Uterine smooth muscle cell (primary cell): ENCODE measurements at places on chromosomes 3 and 15. TPM values are rescaled to one million over a fixed set of nuclear protein-coding genes. Genes with fewer than 3 reads are reported as not detected.

Gene MESP2
- total RNA-seq = 0.55 and 0.75 TPM in 2 replicates

Gene GUCA1C
- total RNA-seq = not detected in 2 replicates

Gene PCSK6
- 0.44 and 1.2 TPM in 2 replicates for total RNA-seq

Gene CDC25A
- 5.2 and 15.9 TPM in 2 replicates for total RNA-seq

Gene NDN
- 39.5 and 59.1 TPM in 2 replicates for total RNA-seq

Gene ALPK3
- 0.11 and 0.25 TPM in 2 replicates for total RNA-seq

Gene HESX1
- 1.4 TPM in 1 of 2 replicates, not detected in the other for total RNA-seq

Gene TMEM212
- 0.11 TPM in 1 of 2 replicates, not detected in the other for total RNA-seq

Gene TBL1XR1
- total RNA-seq = 153 and 177 TPM in 2 replicates

Gene CELSR3
- 0.89 and 1.00 TPM in 2 replicates for total RNA-seq

Gene SMCO1
- total RNA-seq = not detected in 2 replicates

Gene A4GNT
- not detected in 2 replicates for total RNA-seq

Gene FOXL2NB
- 10.4 and 14.6 TPM in 2 replicates for total RNA-seq

Gene IL5RA
- total RNA-seq = not detected in 2 replicates

Gene TP63
- total RNA-seq = under 0.01 and 0.25 TPM in 2 replicates

Gene RNF13
- total RNA-seq = 60.5 and 66.1 TPM in 2 replicates

Gene TPRG1
- 0.87 and 1.8 TPM in 2 replicates for total RNA-seq

Gene HTR3E
- not detected in 2 replicates for total RNA-seq

Gene CCDC54
- total RNA-seq = not detected in 2 replicates

Gene LRTM1
- total RNA-seq = not detected in 2 replicates

Gene GREM1
- total RNA-seq = 94.3 and 684 TPM in 2 replicates

Gene TMEM158
- total RNA-seq = 277 and 375 TPM in 2 replicates

Gene ZSCAN2
- total RNA-seq = 7.4 and 8.1 TPM in 2 replicates

Gene AGTR1
- 0.37 and 0.55 TPM in 2 replicates for total RNA-seq

Gene TICRR
- total RNA-seq = 3.2 and 8.7 TPM in 2 replicates
